ENCODE measurements at places on chromosomes 5 and 9.
A peak's percentile ranks its signal among the peaks of the same experiment; 100 is the strongest.

- ATAC-seq: no peak
These were observed 971 bp downstream of the TMEM267 start for GRCh38 chr5:43482490-43483297.

- ATAC-seq: no peak
These were observed 13.8 kb downstream of the CNTRL start for GRCh38 chr9:121088576-121088975.

- peak; percentile 64 for ATAC-seq
These were observed 36.8 kb downstream of the NDST1 start for GRCh38 chr5:150544611-150545219.

DNA sequence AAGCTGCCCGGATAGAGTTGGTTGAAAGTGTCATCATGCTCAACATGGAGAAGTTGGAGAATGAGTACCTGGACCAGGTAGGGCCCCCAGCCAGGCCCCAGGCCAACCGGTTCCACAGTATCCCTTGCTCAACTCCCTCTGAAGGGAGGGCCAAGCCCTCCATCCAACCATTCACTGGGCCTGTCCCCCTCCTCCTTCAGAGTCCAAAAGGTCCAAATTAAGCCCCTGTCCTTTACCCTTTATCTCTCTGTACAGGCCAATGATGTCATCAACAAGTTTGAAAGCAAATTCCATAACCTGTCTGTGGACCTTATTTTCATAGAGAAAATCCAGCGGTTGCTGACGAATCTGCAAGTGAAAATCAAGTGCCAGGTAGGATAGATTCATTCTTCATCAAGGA is 47.2 kb downstream of the CCDC180 start:
- no peak for ATAC-seq

All from SK-N-SH treated with all-trans-retinoic acid at 6 μM for 48 hours (cell line).